GM04504 (cell line): ENCODE measurements at places on chromosomes 2 and 18.

DNA sequence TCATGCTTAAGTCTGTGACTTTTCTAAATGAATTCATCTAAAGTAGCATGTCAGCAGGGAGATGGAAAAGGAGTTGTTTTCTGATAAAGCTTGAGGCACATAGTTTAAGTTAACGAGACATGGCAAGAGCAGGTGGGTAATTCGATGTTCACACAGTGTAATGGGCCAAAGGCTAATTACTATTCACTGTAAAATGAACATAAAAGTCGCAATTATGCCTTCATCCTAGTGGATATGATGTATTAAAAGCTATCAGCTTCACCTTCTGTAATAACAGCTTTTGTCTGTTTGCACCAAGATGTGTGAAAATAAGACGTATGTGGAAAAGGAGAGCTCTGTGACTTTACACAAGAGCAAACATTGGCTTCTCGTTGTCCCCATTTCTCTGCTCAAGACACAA lies 94.2 kb upstream of the CDH20 start:
- no peak for DNase-seq

- no peak for DNase-seq
These were observed 168.1 kb downstream of the SETBP1 start for GRCh38 chr18:44848644-44849335.

- no peak for DNase-seq
These were observed 19.0 kb downstream of the AFTPH start for GRCh38 chr2:64543008-64543697.

DNA sequence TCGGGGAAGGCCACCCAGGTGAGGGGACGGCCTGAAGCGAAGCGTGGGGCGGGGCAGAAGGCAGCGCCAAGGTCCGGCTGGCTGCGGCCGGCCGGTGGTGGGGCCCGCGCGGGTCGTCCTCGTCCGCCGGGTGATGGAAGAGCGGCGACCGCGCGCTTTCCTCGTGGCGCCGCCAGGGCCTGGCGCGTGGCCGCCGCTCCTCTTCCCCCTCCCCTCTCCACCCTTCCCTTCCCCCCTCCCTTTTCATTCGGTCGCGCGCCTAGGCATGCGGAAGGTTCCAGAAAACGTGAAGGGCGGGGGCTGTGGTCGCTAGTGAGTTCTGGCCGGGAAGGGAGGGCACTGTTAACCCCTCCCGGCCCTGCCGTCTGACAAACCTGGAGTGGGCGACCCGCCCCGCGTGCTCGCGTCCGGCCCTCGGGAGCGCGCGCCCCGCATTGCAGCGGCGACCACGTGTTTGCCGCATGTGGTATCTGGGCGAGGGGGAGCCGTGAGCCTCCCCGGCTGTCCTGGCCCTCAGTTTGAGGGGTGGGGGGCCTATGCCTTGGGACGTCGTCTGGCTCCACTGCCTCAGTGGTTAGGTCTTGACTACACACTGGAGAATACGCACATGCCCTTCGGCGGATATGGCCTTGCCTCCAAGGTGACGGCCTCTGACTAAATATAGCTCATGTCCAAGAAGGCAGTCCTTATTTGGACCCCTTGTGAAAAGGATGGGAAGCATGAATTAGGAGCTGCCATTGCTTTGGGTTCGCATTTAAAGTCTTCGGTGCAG lies 579 bp downstream of the MAT2A start:
- peak; percentile 37 for DNase-seq

DNA sequence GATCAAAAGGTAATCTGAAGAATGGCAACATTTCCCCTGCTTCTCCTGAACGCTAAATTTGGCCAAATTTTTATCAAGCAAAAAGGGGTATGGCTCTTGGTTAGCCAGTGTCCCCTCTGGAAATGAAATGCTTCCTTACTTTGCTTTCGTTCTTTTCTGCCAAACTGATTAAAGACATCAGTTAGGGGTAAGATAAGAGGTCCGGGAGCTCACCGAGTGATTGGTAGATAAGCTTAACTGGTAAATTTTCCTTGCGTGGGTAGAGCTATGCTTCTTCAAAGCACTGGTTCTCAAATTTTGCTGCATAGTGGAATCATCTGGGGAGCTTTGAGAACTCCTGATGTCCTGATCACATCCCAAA lies 62.7 kb upstream of the MAPRE2 start:
- no peak for DNase-seq

GRCh38 chr2:73187549-73187948 lies 14.8 kb upstream of the NOTO start:
- no peak for DNase-seq

GRCh38 chr2:95391641-95392310 lies 10.7 kb upstream of the FAHD2A start:
- no peak for DNase-seq

DNA sequence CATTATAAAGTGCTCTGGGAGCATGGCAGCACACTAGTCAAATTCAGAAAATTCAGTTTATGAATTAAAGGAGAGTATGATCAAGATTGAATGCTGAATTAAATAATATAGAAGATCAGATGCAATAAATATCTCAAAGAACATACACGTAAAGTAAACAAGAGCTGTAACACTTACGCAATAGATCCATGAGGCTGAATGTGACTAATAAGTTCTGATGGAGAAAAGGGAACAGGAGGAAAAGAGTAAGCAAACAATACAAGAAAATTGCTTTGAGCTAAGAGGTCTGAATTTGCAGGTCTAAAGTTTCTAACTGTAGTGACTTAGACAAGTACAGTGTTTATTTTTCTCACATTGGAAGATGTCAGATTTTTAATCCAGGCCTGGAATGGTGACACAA lies 646.7 kb upstream of the ZNF804A start:
- no peak for DNase-seq

- DNase-seq, result peak; percentile 69
These were observed 6.1 kb upstream of the SLC35F5 start for GRCh38 chr2:113762377-113763118.

DNA sequence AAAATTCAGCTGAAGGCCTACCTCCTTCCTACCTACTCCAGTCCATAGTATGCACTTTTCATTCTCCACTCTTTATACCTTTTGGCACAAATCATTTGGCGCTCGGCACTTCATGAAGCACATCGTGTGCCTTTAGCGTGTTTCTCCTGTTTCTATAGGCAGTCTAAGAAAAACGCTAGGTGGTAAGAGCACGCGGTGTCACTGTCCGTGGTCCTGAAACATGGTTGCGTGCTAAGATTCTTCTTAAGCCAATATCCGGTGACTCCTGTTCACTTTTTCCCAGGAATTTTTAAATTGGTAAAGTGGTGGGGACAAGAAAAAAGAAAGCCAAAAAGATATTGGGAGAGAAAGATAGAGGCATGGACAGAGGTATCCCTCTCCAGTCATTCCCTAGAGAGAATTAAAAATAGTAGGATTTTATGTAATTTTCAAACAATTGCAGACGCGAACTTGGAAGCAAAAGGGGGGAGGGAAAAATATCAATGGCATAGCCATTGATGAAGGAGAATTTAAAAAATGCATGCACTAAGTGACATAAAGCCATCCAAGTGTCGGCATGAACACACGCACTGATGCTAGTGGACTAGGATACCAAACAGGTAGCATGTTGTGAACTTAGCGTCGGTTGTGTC lies 1.4 kb upstream of the CTNNA2 start:
- peak; percentile 2 for DNase-seq

GRCh38 chr18:75250471-75250821 lies 39.8 kb downstream of the TSHZ1 start:
- DNase-seq, result no peak

DNA sequence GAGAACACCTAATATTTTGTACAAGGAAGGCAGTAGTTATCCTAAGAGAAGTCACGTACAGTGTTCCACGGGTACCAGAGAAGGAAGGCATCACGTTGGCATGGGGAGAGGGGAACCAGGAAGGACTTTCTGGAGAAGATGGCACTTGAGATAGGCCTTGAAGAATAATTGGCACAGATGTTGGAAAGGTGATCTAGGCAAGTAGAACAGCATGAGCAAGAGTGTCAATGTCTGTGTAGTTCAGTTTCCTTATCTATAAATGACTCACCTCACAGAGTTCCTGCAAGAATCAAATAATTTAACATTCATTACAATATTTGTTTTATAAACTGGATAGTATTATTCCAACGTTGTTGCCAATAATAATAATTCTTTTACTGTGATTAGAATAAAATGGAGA lies 48.3 kb upstream of the BZW1 start:
- no peak for DNase-seq

- DNase-seq, result no peak
These were observed 7.0 kb downstream of the CRYGA start for GRCh38 chr2:208156439-208156838.

DNA sequence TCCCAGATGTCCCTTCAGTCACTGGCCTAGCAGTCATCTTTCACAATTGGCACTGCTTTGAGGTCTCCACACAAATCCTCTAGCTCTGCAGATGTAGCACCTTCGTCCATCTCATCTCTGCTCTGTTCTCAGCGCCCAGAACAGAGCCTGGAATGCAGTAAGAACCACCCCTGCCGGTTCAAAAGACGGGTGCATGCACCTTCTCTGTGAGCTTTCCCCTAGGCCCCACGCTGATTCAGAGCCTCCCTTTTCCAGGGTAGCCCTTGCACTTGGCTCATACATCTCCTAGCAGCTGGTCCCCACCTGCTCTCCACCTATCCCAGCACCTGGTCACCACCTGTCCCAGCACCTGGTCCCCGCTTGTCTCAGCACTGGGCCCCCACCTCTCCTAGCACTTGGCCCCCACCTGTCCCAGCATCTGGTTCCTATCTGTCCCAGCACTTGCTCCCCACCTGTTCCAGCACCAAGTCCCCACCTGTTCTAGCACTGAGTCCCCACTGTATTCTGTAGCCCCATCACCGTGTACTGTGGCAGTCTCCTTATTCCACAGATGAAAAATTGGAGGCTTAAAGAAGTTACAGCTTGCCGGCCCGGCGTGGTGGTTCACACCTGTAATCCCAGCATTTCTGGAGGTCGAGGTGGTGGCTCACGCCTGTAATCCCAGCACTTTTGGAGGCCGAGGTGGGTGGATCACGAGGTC lies 4.7 kb upstream of the KCNF1 start:
- DNase-seq, result no peak

DNA sequence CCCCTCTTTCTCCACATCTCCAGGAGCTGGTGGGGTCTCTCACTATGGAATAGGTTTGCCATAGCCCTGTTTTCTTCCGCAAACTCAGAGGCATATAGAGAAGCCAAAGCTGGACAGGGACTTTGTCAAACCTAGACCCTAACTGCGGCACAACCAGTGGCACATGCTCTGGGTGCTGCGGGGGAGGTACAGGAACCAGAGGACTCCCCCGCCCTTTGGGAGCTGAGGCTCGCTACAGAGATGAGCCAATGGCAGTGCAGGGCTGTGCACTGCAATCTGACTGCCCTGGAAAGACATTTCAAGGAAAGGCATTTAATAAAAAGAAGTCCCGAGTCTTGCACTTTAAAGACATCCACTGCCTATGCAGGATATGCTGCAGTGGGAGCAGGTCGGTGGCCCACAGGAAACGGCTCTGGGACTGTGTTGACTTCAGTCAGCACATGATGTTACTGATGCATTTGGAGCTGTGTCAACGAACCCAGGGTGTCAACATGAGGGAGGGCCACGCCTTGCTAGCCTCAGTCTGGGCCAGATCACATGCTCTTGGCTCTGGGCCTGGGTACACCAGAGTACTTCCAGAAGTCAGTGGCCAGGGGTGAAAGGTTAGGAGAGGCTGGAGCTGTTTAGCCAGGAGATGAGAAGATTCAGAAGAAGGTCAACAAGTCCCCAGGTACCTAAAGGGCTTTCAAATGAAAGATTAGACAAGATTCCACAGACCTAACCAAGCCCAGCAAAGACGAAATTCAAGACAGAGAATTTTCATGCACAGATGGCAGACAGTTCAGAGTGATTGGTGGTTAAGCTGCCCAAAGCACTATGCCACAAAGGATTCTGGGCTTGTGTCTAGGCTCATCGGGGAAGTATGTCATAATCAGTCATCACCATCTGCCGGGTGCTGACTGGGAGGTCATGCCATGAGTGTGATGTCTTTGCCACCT lies 8.2 kb downstream of the SLC35F6 start:
- DNase-seq, result peak; percentile 64

DNA sequence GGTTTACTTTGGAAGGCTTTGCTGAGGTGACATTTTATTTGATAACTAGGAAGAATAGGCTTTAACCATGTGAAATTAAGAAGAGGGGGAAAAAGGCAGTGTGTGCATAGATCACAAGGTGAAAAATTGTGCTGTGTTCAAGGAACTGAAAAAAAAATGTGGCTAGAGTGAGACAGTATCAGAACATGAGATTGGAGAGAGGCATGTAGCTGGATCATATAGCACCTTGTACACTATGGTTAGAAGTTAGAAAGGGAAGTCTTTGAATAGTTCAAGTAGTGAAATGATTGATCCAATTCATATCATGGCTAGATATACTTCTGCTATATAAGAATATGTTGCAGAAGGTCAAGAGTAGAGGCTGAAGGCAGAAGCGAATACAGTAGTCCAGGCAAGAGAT lies 12.3 kb upstream of the TNFRSF11A start:
- DNase-seq, result no peak

- DNase-seq, result no peak
These were observed 7.2 kb downstream of the POMC start for GRCh38 chr2:25161055-25161781.

GRCh38 chr2:109558076-109558882 lies 55.5 kb downstream of the SEPTIN10 start:
- DNase-seq, result peak; percentile 54

DNA sequence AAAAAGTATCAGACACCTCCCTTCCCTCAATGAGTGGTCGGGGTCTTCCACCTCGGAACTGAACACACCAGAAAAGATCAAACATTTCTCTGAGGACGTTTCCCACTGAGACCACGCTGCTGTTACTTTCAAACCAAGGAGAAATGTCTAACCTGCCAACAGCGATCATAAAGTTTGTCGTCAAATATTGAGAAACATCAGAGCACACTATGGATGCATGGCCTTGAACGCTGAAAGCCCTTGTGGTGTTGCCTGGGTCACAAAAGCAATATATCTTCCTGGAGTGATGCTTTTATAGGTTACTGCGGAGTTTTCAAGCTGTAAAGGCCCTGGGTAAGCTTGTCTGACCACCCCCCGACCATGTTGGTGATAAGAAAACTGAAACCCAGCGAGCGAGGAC lies 70.2 kb upstream of the ID2 start:
- no peak for DNase-seq

DNA sequence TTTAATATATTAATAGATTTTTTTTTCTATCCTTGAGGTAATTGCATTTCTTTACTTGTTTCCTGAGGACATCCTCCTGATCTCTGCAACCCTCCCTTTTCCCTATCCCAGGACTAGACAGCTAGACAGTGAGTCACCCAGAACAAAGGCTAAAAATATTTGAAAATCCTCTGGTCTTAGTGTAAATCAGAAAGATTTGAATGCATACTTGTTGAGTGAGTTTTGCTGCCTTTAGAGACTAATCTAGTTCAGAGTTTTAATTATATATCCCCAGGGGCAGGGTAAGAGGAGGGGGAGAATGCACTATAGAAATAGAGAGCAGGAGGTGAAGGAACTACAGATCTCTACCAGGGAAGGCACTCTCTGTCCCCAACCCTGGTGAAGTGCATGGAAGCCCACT lies 202.3 kb upstream of the TCF4 start:
- DNase-seq, result peak; percentile 59

GRCh38 chr2:11019614-11020013 lies 107.9 kb downstream of the KCNF1 start:
- no peak for DNase-seq
